T-helper 9 cell (primary cell): ENCODE measurements at places on chromosomes 7 and 10.

- DNase-seq = no peak
Measured at GRCh38 chr10:19819419-19820033, 3.3 kb downstream of the PLXDC2 start.

DNA sequence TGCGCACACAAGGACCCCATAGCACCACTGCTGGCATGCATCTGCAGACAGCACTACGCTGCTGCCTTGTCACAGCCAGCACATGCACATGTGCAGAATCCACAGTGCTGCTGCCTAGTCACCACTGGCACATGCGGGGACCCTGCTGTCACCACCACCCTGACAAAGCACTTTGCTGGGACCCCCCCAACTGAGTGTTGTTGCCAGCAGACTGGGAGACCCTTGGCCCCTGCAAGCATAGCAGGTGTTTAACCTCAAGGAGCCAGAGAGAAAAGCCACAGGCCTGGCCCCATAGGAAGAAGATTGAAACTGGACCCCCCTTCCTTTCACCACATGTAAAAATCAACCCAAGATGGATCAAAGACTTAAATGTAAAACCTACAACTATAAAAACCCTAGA, 211.2 kb downstream of the ITGB1 start:
- no peak for DNase-seq

- no peak for DNase-seq
Measured at GRCh38 chr7:10211016-10211415, 762.7 kb upstream of the PHF14 start.

DNA sequence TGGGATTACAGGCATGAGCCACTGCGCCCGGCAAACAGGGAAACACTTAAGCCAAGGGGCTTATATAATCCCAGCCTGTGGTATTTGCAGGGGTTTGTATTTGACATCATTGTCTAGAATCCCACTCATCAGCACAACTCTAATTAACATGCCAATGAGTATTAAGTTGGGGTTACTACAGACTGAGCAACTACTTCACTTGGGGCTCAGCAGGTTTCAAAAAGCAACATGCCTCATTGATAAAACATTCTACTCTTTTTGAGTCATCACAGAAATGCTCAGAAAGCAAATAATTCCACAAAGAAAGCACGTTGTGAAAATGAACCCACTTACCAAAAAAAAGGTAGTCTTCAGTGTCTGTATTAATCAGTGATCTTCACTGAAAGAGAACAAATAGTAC, 236.9 kb upstream of the CELF2 start:
- DNase-seq = no peak

- no peak for DNase-seq
Measured at GRCh38 chr10:113094114-113094486, 144.1 kb downstream of the TCF7L2 start.

- no peak for DNase-seq
Measured at GRCh38 chr7:93378131-93378760, 146.1 kb downstream of the VPS50 start.

DNA sequence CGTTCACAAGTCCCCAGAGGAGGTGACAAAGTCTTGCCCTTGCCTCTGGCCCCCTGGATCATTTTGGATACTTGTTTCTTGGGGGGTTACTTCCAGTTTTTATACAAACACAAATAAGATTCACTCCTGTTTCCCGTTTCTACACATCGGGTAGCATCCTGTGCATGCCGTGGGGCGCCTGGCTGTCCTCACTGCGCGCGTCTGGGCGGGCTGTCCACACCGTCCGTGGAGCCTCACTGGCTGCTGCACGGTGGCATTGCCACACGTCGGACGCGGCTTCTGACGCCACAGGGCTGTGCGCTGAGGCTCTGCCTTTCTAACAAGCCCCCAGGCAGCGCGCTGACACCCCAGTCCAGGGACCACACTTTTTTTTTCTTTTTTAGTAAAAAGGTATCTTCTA, 18.4 kb downstream of the BNIP3 start:
- DNase-seq = no peak

GRCh38 chr10:63264617-63265221, 131.6 kb downstream of the NRBF2 start:
- no peak for DNase-seq

DNA sequence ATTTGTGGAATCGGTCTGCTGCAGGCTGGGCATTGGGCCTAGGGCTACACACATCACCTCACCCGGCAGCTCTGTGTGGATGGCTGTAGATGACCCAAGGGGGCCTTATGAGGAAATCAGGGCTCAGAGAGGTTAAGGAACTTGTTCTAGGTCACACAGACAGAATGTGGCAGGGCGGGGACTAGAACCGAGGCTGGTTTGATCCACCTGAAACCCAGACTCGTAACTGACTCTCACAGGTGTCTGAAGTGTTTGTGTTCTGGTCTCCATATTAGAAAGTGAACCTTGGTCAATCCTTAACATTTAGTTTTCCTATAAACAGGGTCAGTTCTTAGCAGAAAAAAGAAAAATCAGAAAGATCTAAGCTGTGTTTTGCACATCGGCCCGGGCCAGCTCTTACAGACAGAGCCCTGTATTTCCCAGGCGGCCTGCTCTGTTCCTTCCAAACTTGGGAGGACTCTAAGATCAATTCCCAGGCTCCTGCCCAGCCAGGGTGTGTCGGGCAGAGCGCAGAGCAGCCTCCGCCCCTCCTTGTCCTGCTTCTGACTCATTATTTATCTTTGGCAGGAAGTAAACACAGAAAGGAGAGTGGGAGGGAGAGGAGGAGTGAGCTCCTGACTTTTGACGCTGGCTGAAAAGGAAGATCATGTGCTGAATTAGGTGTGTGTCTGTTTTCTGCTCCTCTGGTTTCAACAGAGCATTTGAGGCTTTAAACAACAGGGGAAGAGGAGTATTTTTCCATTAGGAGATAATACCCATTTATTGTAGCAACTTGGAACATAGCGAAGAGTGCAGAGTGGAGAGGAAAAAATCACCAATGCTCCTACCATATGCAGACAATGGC, 74.1 kb downstream of the TACC2 start:
- no peak for DNase-seq
